Cerebellar cortex (tissue), 1 donor: ENCODE measurements at places on chromosomes 13 and 19.
A peak's percentile ranks its signal among the peaks of the same experiment; 100 is the strongest.

DNA sequence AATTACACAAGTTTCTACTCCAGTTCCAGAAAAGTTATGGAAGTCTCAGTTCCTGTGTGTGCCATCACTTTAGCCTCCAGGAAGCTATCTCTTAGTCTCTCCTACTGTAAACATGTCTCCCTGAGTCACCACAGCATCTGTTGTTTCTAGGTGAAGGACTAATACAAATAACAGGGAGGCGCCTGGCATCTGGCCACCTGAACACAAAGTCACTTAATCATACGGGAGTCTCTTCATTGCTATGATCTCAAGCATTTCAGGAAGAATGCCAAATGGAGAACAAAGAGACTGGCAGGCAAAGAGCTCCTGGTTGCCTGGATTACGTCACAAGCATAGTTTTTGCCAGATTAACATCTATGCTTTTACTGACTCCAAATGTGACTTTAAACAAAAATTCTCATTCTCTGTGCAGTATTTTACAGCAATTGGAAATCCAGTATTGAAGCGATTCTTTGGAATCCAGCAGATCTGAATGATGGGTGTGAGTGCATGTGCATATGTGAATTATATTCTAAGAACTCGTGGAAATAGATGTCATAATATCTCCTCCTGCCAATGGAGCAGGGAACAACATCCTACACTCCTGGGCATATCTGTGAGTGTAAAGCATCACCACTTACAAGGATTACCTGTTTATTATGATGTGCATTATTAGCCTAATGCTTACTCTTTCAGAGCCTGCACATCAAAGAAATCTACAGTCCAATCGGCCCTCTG is 572.8 kb downstream of the PCDH9 start:
- DNase-seq = peak; percentile 67

DNA sequence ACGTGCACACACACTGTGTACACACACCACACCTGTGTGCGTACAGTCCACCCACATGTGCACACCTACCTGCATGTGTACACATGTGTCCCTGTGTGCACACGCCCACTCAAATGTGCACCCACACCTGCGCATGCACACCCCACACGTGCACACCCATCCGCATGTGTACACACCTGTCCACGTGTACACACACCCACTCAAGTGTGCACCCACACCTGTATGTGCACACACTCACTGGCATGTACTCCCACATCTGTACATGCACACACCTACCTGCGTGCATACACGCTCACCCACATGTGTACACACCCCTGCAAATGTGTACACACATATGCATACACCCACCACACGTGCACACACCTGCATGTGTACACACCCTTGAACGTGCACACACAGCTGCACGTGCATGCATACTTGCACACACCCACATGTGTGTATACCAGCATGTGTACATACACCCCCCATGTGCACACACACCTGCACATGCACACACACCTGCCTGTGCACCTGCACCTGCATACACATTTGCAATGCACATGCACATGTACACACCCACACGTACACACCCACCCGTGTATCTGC is 10.6 kb downstream of the PKN1 start:
- no peak for DNase-seq

DNA sequence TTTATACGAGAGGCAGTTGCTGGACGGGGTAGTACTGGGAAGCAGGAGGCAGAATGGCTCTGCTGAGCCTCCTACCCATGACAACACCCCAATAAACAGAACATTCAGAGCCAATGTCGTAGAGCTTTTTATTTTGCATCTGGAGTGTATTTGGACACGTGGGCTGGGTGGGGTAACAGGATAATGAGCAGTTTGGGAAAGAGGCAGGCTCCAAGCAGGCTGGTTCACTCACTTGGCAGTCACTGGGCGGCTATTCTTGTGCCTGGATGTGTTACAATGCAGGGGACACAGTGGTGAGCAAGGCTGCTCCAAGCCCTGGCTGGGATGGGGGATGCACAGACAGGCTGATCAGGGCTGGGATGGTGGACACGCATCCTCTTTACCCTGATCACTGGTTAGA is 9.5 kb downstream of the ACTMAP start:
- peak; percentile 37 for DNase-seq

GRCh38 chr19:35223862-35224505 is 4.6 kb downstream of the FAM187B start:
- no peak for DNase-seq

- DNase-seq = no peak
Observed at GRCh38 chr13:95153647-95154412, 147.4 kb downstream of the ABCC4 start.
